AG10803 (cell line): ENCODE measurements at places on chromosomes 1 and 21.

- no peak for DNase-seq
Observed at GRCh38 chr1:3529099-3529729, 74.7 kb downstream of the ARHGEF16 start.

- peak; percentile 45 for DNase-seq
Observed at GRCh38 chr1:219990782-219991510, 55.4 kb downstream of the EPRS1 start.

GRCh38 chr1:74508449-74508848 is 4.0 kb downstream of the LRRC53 start:
- no peak for DNase-seq

DNA sequence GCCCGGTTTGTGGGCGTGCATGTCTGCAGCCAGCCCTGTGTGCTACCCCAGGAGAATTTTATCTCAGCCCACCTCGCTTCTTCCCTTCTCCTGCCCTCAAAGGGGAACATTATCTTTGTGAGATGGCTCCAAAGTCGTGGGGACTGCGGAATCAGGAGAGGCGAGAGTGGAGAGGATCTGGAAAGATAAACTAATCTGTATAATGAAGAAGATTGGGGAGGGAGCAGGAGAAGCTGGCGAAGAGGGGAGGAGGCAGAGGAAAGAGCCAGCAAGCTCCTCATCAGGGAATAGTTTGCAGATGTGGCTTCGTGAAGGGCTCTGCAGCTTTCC is 310.3 kb downstream of the MATN1 start:
- no peak for DNase-seq

- DNase-seq, result no peak
Observed at GRCh38 chr1:43531906-43532584, 1.4 kb downstream of the PTPRF start.

DNA sequence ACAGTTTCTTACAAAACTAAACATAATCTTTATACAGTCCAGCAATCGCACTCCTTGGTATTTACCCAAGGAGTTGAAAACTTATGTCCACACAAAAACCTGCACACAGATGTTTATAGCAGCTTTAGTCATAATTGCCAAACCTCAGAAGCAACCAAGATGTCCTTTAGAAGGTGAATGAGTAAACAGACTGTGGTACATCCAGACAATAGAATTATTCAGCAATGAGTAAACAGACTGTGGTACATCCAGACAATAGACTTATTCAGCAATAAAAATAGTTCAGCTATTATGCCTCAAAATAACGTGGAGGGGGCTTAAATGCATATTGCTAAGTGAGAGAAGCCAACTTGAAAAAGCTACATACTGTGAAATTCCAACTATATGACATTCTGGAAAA is 87.0 kb upstream of the GALNT2 start:
- DNase-seq, result peak; percentile 4

DNA sequence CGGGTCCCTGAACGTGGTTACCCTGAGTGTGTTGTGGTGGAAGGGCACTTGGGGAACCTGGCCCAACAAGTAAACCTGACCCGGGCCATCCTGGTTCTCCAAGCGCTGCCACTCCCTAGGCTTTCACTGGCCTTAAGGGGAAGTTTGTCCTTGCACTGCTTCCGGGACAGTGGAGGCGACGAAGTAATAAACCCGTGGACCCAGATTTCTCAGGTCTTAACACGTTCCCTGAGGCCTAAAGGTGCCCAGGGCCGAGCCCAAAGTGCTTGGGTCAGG is 261 bp upstream of the CCDC24 start:
- DNase-seq, result no peak

DNA sequence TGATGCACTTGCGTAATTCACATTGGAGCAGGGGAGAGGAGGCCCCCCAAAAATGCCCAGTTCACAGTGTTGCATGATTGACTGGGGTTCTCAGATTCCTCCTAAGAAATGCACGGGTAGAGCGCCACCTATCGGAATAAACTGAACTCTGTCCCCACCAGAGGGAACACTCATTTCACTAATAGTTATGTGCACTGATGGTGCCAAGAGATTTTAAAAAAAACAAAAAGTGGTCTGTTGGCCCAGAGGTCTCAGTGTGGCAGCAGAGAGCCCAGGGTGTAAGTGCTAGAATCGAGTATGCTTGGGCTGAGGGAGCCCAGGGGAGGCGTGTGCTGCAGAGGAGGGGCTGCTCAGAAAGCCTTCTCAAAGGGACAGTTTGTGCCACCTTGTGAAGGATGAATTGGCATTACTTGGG is 6.9 kb downstream of the PINK1 start:
- peak; percentile 54 for DNase-seq

DNA sequence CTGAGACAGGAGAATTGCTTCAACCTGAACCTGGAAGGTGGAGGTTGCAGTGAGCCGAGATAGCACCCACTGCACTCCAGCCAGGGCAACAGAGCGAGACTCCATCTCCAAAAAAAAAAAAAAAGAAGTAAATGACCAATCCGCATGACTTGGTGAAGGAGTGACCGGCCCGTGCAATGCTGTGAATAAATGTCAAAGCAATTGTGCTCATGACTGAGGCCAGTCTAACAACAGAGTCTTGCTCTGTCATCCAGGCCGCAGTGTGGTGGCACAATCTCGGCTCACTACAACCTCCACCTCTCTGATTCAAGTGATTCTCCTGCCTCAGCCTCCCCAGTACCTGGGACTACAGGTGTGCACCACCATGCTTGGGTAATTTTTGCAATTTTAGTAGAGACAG is 27.8 kb upstream of the SLC19A1 start:
- no peak for DNase-seq

DNA sequence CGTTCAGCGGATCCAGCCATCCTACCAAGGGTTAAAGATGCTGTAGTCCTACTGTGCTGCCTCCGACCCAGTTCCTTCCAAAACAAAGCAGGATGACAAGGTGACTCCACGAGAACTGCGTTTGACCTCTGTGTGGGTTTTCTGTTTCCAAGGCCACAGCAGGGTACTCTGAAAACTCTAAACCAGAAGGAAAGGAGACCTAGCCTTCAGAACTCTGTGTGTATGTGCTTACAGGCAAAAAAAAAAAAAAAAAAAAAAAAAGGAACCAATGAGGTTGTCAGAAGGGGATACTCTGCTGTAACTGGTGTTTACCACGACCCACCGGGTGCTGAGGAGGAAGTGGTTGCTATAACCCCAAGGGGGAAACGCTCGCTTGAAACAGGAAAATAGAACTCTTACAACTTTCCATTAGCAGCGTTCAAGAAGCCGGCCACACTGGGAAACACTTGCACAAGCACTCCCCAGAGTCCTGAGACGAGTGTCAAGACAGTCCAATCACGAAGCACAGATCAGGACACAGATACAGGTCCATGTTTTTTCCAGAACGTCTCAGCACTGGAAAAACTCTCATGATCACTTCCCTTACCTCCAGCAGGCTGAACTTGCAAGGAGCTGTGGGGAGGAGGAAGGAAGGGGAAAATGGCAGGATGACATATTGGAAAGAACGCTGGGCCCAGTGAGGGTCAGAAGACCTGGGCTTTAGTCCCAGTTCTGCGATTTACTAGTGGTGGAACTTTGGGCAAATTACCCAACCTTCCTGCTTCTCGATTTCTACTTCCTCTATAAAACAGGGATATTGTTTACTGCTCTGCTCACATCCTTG is 64.0 kb downstream of the ITPKB start:
- no peak for DNase-seq

- peak; percentile 87 for DNase-seq
Observed at GRCh38 chr1:32939655-32940371, 24.8 kb downstream of the RNF19B start.

GRCh38 chr1:210344706-210345105 is 16.0 kb downstream of the HHAT start:
- DNase-seq, result no peak

- DNase-seq, result no peak
Observed at GRCh38 chr1:54571803-54572541, 23.9 kb downstream of the ACOT11 start.

- no peak for DNase-seq
Observed at GRCh38 chr1:150477320-150477719, 9.9 kb upstream of the TARS2 start.

DNA sequence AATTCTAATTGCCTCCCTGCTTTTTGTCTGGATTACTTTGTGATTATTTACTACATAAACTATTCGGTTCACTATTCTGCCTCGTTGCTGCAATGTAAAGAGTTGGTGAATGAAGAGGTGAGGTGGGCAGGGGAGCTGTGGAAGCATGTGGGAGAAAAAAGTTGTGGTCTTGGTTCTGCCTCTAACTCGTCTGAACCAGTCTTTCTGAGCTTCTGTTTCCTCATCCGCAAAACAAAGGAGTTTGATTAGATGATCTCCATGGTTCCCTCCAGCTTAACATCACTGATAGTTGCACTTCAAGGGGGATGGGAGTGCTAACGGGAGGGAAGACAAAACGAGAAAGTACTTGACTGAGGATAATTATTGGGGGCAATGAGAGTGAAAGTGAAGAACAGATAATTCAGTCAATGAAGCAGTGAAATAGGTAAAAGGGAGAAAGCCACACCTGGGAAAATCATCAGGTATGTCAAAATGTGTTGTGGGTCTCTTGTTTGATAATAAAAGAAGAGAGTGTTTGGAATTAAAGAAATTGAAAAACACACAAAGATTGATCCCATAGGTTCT is 26.2 kb upstream of the UHMK1 start:
- no peak for DNase-seq

DNA sequence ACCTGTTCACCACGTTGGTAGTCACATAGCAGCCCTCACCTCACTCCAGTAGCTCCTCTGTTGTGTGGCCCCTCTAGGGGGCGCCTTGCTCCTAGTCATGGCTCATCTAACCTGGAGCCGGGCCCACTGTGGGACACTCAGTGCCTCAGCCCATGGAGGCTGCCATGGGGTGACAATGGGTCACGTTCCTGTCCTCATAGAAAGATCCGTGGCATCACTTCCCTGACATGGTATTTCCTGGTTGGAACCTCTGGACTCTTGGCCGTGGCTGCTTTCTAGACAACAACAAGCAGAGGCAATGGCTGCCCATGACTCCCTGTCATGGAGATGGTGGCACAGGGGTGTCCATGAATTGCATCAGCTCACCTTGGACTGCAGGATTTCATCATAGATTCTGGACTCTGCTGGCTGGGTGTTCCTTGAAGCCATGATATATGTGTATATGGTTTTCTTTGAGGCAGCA is 27.5 kb upstream of the SLAMF6 start:
- DNase-seq, result no peak

- no peak for DNase-seq
Observed at GRCh38 chr1:158078569-158079080, 85.2 kb downstream of the KIRREL1 start.

GRCh38 chr1:171055966-171056643 is 34.6 kb upstream of the FMO3 start:
- no peak for DNase-seq

- no peak for DNase-seq
Observed at GRCh38 chr1:61124696-61125095, 42.3 kb downstream of the NFIA start.

- DNase-seq, result no peak
Observed at GRCh38 chr1:8347635-8348034, 29.7 kb downstream of the SLC45A1 start.

DNA sequence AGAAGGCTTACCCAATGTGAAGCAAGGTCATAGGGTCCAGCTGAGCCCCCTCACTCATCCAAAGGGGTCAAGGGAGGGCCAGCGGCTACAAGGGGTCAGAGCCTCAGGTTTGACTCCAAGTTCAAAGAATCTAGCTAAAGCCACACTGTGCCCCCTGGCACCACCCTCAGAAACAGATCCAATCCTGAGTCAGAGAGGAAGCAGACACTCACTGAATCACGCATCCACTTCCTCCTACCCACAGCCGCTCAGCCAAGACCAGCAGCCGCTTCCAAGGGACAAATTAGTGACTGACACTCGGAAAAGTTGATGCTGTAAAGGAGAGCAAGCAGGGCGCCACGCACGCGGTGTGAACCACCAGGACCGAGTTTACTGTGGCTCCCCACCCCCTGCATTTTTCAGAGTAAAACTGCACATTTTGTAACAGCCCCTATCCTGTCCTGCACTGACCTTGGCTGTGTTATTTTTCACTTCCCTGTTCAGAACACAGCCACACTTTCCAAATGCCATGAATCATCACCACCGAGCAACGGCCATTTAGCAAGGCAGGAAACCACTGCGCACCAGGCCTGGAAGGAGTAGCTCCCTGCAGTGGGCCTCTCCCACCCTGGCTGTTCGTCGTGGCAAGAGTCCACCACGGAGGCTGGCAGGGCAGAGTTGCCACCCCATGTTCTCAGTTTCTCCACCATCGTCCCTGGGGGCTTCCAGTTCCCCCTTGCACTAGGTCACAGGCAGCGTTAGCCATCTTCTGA is 147.8 kb downstream of the TOMM20 start:
- DNase-seq, result peak; percentile 97

DNA sequence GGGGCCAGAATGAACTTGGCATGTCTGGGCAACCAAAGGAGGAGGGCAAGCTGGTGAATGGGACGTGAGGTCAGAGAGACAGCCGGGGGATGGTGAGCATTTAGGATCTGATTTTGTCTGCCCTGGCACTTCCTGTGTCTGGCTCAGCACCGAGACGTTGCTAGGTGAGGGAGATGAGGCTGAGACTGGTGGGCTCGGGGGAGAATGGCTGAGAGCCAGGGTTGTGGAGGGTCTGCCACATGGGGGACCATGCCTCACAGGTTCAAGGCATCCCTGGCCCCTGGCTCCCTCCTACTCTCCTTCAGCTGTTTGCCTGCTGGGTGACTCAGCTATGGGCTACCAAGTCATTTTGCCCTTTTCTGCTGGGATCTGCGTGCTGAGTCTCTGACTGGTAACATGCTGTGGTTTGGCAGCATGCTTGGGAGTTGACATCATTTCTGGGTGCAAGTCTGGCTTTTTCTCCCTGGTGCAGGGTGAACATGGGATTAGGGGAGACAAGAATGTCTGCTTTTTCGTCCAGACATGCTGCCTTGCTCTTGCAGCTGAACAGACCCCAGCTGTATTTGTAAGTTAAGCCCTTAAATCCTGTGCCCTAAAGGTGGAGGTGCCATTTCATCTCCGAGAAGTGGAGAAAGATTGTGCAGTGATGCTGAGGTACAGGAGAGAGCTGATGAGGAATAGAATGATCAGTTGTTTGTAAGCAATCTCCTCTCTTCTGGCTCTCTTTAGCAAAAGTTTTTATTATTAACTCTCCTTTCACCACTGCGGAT is 17.6 kb downstream of the GALNT2 start:
- peak; percentile 97 for DNase-seq

DNA sequence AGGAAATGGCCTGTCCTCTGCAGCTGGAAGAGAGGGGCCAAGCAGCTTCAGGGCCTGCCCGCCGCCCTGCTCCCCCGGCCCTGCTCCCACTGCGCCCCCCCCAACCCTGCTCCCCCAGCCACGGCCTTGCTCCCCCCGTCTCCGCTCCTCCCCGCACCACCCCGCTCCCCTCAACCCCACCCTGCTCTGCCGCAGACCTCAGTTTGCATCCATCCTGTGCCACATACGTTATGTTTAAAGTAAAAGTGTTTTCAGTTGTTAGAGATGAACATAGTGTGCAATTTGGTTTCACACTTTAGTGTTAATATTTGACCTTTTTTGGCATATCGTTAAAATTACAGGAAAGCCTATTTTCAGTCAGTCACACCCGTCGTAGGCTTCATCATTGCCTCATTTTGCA is 34.1 kb upstream of the DIP2A start:
- DNase-seq, result no peak

- no peak for DNase-seq
Observed at GRCh38 chr1:94286864-94287437, 49.6 kb upstream of the ARHGAP29 start.
